ENCODE measurements at places on chromosomes 5 and 9.

DNA sequence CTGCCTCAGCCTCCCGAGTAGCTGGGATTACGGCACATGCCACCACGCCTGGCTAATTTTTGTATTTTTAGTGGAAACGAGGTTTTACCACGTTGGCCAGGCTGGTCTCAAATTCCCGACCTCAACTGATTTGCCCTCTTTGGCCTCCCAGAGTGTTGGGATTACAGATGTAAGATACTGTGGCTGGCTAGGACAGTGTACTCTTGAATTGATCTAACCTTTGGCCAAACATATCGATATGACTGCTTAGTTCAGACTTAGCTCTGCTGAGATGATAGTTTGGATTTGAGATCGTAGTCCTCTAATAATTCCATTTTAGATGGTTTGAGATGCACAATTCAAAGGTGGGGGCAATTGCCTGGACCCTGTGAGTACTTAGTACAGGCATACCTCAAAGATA lies 15.2 kb downstream of the TXNDC15 start:
- ATAC-seq = no peak
- H3K36me3 ChIP-seq = no peaks in the 10 kb centered on the region
- no peak overlapping the region for H3K27ac ChIP-seq
- no peak overlapping the region for H3K4me3 ChIP-seq
- H3K4me1 ChIP-seq = no peaks in the 10 kb centered on the region
- H3K27me3 ChIP-seq = no peaks in the 10 kb centered on the region

DNA sequence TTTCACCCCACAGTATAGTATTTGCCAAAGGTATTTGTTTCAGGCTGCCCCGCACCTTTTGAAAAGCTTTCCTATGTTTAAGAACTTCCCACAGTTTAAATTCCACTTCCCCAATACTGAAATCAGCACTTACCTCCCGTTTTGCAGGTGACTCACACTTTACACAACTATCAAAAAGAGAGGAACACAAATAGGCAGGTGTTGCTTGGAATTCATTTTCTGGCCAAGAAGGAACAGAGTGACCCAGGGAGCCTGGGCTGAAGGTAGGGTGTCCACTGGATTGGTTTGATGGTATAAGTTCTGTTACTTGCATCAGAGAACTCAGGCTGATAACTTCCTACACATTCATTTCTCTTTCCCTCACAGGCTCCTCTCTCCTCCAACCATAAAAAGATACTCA lies 60.1 kb upstream of the SLC30A5 start:
- H3K27me3 ChIP-seq = no peaks in the 10 kb centered on the region
- no peaks in the 10 kb centered on the region for H3K36me3 ChIP-seq
- H3K4me3 ChIP-seq = no peak overlapping the region

DNA sequence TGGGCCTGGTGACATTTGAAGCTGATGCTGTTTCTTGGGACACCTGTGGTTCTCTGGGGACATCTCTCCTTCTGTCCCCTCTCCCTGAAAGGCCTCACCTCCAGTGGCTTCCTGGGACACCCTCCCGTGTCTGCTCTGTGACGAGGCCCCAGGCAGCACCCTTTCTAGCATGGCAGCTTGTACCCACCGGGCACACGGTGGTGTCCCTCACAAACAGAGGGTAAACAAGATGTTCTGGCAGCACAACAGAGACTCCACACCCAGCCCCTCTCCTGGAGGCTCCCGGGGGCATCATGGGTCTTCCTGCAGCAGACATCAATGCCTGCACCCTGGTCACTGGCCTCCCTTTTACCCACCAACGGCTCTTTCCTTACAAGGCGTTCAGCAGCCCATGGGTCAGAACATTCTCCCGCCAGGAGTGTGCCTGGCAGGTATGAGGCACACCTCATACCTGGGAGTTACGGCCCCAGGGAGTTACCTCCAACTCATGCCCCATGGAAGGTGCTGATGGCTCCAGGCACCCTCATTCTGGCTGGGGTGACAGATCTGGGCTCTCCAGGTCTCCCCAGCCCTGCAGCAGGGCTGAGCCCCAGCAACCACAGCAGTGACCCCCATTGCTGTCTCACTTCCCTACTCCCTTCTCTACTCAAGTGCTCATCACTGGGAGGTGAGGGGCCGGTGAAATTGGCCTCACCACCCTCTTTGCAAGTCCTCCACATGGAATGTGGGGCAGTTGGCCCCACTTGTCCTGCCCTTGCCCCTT lies 51.1 kb downstream of the BARX1 start:
- H3K27ac ChIP-seq = no peak overlapping the region
- H3K36me3 ChIP-seq = no peaks in the 10 kb centered on the region
- H3K4me1 ChIP-seq = no peaks in the 10 kb centered on the region

- H3K27me3 ChIP-seq = no peaks in the 10 kb centered on the region
- ATAC-seq = no peak
- no peaks in the 10 kb centered on the region for H3K36me3 ChIP-seq
- H3K4me3 ChIP-seq = no peak overlapping the region
- no peak overlapping the region for H3K27ac ChIP-seq
Measured at GRCh38 chr9:125761676-125762450, 14.7 kb downstream of the PBX3 start.

DNA sequence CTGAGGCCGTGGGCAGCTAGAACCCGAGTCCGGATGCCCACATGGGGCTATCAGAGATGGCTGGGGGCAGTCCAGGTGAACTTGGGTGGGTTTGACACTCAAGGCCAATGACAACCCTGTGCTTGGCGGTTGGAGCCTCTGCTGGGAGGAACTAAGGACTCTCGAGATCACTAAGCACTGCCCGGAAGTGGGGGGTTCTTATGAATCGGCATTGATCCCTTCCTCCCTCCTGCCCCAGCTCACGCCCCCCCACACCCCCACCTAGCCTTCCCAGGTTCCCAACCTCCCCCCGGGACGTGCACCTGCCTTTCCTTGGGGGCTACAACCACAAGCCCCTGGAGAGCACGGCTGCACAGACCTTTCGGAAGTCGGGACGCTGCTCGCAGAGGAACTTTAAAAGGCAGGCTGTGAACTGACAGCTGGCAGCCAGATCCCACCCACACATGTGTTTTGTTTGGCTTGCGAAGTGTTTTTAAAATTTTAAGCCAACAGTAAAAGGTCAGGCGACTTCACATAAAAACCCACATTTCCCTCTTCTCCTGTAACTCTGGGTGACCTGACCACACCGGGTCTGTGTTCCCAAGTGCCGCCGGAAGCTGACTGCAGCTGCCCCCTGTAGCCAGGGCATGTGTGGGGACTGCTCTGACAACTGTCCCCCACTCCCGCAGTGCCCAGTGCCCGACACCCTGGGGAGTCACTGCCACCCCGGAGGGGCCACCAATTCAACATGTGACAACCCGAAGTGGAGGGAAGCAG lies 5.1 kb upstream of the RALGDS start:
- no peaks in the 10 kb centered on the region for H3K27me3 ChIP-seq
- peaks cover 7% of the 10 kb centered on the region for H3K36me3 ChIP-seq
- no peaks in the 10 kb centered on the region for H3K4me1 ChIP-seq
- peak; percentile 42 for ATAC-seq
- H3K4me3 ChIP-seq = no peak overlapping the region
- no peak overlapping the region for H3K27ac ChIP-seq

GRCh38 chr5:178469011-178469974 lies 120.9 kb downstream of the COL23A1 start:
- no peaks in the 10 kb centered on the region for H3K36me3 ChIP-seq
- H3K27ac ChIP-seq = no peak overlapping the region
- no peaks in the 10 kb centered on the region for H3K27me3 ChIP-seq

DNA sequence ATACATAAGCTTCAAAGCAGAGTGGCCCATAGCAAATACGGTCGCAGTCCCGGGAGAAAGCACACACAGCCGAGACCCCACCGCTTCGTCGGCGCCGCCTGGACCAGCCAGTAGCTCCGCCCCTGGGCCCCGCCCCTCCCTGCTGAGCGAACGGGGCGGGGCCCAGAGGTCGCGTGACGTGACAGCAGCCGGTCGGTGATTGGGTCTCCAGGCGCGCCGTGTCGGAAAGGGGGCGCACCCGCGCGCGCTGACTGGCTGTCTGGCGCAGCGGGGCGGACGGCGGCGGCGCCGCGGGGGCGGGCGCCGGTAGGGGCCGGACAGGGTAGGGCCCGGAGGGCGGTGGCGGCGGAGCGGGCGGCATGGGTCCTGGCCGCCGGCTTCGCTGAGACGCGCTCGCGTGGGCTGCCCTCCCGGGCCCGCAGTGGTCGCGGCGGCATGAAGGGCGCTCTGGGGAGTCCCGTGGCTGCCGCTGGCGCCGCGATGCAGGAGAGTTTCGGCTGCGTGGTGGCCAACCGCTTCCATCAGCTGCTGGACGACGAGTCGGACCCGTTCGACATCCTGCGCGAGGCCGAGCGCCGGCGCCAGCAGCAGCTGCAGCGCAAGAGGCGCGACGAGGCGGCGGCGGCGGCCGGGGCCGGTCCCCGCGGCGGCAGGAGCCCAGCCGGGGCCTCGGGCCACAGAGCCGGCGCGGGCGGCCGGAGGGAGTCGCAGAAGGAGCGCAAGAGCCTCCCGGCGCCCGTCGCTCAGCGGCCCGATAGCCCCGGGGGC lies at the start of gene HABP4:
Gene HABP4, plus strand, starts transcription at position 325 of the 768 bp plus-strand sequence. Its CDS starts 111 bp downstream, at position 436.
- H3K36me3 ChIP-seq = no peaks in the 10 kb centered on the region
- H3K4me3 ChIP-seq = peak within 1 kb of the TSS; percentile 78
- H3K27ac ChIP-seq = peak within 1 kb of the TSS; percentile 96
- peak; percentile 97 for ATAC-seq
- H3K27me3 ChIP-seq = no peaks in the 10 kb centered on the region

GRCh38 chr5:14628346-14628745 lies 36.2 kb upstream of the OTULIN start:
- no peaks in the 10 kb centered on the region for H3K27me3 ChIP-seq
- H3K4me1 ChIP-seq = no peaks in the 10 kb centered on the region
- no peak overlapping the region for H3K4me3 ChIP-seq
- no peak for ATAC-seq
- H3K27ac ChIP-seq = no peak overlapping the region

DNA sequence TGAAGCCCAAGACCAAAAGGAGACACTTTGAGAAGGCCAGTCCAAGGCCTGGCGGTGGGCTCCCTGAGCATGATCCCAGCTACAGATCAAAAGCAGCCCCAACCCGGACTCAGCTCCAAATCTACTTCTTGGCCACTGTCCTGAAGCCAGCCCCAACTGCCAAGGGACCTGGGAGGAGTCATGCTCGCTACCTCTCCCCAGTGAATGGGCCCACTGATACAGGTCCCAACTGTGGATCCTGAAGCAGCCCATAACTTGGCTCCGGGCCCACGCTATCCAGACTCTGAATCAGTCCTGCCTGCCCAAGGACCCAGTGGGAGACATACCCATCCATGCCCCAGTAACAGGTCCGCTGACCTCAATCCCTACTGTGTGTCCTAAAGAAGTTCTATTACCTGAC lies 1545.3 kb upstream of the C9orf72 start:
- no peaks in the 10 kb centered on the region for H3K27me3 ChIP-seq
- no peaks in the 10 kb centered on the region for H3K36me3 ChIP-seq
- ATAC-seq = no peak
- no peak overlapping the region for H3K4me3 ChIP-seq
- no peaks in the 10 kb centered on the region for H3K4me1 ChIP-seq
- no peak overlapping the region for H3K27ac ChIP-seq

DNA sequence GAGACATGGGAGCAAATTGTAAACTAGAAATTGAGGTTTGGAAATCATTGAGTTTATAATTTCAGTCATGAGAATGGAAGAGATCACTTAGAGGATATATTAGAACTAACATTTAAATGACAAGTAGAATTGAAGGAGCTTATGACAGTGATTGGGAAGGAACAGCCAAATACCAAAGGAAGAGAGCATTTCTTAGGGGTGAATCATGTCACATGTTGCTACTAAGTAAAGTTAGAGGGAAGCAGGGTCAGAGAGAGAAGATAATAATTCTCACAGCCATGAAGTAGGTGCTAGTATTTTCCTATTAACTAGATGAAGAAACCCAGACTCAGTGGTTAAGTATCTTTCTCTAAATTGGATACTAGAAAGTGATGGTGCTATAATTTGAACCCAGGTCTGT lies 59.3 kb downstream of the COMMD10 start:
- H3K27me3 ChIP-seq = no peaks in the 10 kb centered on the region
- H3K36me3 ChIP-seq = no peaks in the 10 kb centered on the region
- no peak for ATAC-seq
- no peak overlapping the region for H3K27ac ChIP-seq

DNA sequence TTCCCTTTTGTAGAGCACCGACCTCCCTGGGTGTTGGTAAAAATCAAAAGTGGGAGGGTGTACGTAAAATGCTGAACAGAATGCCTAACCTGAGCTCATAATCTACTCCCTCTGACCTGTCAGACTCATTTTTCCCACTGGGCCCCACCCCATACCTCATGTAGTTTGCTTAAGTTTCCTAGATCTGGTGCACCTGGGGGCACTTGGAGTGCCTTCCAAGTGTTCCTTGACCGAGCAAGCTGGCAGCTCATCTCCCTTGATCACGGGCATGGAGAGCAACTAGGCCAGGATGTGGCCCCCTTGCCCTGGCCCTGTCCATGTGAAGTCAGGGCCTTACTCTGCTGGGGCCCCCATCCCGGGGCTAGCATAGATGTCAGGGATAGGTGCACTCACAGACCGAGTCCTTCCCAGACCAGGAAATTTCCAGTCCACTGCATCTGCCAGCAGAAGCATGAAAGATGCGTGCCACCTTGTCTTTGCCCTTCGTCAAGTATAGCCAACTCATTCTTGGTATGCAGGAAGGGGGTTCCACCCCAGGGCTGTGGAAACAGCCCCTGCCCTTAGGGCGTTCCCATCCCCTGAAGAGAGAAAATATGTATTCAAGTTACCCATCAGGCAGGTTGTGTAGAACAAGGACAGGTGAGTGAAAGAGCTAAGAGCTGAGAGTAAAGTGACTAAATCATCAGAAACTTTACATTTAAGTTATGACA lies 41.9 kb downstream of the SLC22A5 start:
- H3K27ac ChIP-seq = peak overlapping the region; percentile 99
- H3K4me3 ChIP-seq = peak overlapping the region; percentile 94
- H3K27me3 ChIP-seq = no peaks in the 10 kb centered on the region

DNA sequence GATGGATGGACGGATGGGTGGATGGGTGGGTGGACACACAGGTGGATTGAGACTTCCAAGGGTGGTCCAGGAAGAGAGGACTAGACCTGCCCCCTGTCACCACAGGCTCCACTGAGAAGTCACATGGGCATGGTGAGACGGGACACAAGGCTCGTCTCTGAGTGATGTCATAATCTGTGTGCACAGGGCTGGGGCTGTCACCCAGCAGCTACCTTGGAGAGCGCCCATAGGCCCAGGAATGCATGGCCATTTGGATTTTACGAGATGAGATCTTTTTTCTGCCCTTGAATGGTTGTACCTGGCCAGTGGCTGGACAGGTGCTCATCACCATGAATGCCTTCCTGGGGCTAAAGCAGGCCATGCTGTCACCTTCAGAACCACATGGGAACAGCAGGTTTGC lies 3.1 kb downstream of the OLFM1 start:
- H3K36me3 ChIP-seq = no peaks in the 10 kb centered on the region
- peaks cover 38% of the 10 kb centered on the region for H3K27me3 ChIP-seq
- H3K4me3 ChIP-seq = no peak overlapping the region
- H3K27ac ChIP-seq = no peak overlapping the region

DNA sequence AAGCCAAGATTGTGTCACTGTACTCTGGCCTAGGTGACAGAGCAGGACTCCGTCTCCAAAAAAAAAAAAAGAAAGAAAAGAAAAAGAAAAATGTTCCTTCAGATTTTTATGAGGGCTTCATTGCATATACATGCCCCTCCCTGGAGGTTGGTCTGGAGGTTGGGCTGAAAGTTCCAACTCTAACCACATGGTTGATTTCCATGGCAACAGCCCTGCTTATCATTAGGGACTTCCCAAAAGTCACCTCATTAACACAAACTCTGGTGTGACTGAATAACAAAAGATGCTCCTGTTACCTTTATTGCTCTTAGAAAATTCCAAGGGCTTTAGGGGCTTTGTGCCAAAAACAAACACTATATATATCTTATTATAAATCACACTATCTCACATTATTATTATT lies 113.8 kb downstream of the TMC1 start:
- H3K4me1 ChIP-seq = no peaks in the 10 kb centered on the region
- H3K36me3 ChIP-seq = no peaks in the 10 kb centered on the region
- no peak overlapping the region for H3K27ac ChIP-seq
- H3K4me3 ChIP-seq = no peak overlapping the region
